ENCODE measurements at places on chromosomes 2 and 18. TPM values are rescaled to one million over a fixed set of nuclear protein-coding genes. Genes with fewer than 3 reads are reported as not detected.

GRCh38 chr2:232308986-232309385 is 69.6 kb upstream of the ALPP start:
- no peak for DNase-seq

GRCh38 chr2:7452110-7452876 is 535.1 kb downstream of the RNF144A start:
- no peak for DNase-seq

DNA sequence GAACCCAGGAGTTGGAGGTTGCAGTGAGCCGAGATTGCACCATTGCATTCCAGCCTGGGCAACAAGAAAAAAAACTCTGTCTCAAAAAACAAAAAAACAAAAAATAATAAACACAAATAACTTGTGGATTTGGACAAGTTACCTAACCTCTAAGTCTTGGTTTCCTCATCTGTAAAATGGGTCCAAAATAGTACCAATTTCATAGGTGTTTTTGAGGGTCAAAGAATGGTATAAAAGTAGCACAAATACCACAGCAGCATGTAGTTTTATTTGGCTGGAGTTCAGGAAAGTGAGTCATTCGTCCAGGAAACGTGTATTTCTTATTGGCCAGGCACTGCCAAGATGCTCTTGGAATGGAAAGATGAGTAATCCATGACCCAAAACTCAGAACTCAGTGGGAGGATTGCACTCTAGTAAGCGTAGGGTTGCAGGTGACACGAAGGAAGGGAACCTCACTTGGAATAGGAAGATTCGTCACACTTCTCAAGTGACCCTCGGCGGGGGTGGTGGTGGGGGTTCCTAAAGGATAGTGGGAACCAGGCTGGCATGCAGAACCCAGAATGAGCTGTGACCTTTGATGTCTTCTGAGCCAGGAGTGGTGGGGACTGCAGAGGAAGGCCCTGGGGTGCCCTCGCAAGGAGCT is 24.4 kb downstream of the GRHL1 start:
- no peak for DNase-seq

SLC5A7 gene
- polyA plus RNA-seq, result 0.76 TPM

- DNase-seq, result no peak
Measured at GRCh38 chr2:108965540-108966289, 23.3 kb downstream of the EDAR start.

- DNase-seq, result no peak
Measured at GRCh38 chr2:80014637-80015036, 289.9 kb downstream of the LRRTM1 start.

Measured in right renal cortex interstitium (tissue), 3 donors.